Large intestine (tissue), 12 donors: ENCODE measurements at places on chromosomes 16 and 17.

DNA sequence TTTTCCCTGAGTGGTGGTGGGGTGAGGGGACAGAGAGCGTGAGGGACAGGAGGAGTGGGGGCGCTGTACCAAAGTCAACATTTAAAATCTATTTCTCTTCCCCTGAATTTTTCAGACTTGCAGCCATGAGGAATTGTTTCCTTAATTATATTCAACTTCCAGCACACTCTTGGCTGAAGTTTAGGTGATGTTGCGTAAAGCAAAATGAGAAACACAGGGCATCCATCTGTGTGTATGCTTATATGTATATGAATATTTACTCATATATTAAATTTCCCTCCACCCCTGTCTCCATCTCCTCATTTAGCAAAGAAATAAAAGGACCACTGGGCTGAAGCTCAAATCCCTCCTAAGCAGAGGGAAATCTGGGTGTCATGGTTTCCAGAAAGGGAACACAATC lies 218.1 kb downstream of the XYLT1 start:
- DNase-seq = no peak

GRCh38 chr16:48558371-48558841 lies 51.6 kb downstream of the N4BP1 start:
- DNase-seq = no peak

DNA sequence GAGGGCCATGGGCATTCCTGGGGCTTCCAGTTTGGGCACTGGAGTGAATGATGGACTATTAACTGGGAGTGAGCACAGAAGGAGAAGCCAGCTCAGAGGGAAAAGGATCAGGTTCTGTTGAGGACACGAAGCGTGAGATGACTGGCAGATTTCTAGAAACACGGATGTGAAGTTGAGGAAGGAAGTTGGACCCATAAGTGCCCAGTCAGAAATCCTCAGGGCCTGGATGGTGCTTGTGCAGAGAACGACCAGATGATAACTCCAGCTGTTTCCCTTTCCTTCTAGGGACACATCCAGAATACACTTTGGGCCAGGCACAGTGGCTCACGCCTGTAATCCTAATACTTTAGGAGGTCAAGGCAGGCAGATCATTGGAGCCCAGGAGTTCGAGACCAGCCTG lies 23.3 kb upstream of the ANKRD40CL start:
- DNase-seq = no peak

- DNase-seq = peak; percentile 63
These were observed 718 bp downstream of the SAT2 start for GRCh38 chr17:7626956-7627249.

DNA sequence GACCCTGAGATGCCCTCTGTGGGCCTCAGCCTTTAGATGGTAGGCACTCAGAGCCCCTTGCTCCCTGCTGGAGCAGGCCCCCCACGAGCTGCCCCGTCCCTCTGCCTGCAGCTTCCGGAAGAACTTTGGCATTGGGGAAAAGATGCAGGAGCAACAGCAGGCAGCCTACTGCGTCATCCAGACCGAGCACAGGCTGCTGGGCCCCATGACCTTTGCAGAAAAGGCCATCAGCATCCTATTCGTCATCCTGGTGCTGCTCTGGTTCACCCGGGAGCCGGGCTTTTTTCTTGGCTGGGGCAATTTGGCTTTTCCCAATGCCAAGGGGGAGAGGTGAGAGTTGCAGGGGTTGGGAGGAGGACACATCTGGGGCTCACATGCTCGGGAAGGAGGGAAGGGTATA lies 12.7 kb upstream of the FOXN1 start:
- DNase-seq = no peak

GRCh38 chr17:37116671-37117185 lies 168.0 kb downstream of the AATF start:
- no peak for DNase-seq

GRCh38 chr17:65066901-65067300 lies 10.4 kb upstream of the GNA13 start:
- no peak for DNase-seq

DNA sequence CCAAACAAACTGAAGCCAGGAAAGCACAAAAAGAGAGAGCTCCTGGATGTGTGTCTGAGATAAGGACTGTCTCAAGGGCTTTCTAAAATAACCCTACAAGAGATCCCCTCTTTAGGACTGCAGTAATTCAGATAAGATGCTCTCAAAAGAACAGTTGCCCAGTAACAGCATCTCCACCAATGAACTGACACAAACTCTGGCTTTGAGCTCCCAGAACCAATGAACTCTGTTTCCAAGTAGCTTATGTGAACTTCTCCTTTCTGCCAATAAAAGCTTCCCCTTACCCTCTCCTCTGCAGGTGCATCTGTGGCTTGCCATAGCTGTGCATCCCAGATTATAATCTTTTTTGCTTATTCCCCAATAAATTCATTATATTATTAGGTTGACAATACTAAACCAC lies 421.5 kb downstream of the SLC39A11 start:
- DNase-seq = no peak

DNA sequence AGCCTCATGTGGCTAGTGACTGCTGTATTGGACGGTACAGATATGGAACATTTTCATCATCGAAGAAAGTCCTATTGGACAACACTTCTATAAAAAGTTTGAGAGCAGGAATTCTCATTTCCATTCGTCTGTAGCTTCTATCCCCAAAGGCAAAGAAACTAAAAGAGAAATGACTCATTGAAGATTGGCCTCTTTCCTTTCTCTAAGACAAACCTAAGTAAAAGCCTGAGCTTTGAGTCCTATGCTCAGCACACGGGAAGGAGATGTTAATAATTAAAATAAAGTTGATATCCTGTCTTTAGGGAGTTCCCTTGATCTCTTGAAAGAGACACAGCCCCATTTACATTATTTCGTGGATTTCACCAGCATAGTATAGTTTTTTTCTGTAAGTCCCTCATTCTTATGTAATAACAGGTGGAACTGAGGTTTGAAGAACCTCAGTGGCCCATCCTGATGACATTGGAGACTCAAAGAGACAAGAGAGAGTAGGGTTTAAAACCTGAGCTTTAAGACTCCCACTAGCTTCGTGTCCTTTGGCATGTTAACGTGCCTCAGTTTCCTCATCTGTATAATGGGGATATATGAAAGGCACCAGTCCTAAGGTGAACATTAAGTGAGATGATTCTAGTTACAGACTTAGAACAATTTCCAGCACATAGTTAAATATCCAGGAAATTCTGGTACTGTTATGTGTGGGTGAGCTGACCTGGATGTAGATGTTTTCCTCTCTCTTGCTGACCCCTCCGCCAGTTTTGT lies 174.0 kb downstream of the IRX3 start:
- DNase-seq = no peak

DNA sequence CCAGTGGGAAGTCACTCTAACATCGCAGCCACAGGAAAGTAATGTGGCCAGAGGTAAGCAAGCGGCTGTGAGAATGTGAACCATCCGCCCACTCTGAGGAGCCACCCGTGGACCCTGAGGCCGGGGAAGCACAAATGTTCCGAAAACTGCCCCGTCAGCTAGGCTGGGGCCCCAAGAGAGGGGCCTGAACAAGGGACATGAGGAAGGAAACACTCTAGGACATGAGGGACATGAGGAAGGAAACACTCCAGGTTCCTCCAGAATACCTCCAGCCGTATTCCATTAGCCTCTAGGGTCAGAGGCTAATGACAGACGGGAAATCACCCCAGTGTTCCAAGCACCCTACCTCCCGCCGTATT lies 317 bp downstream of the TEFM start:
- DNase-seq = peak; percentile 90

DNA sequence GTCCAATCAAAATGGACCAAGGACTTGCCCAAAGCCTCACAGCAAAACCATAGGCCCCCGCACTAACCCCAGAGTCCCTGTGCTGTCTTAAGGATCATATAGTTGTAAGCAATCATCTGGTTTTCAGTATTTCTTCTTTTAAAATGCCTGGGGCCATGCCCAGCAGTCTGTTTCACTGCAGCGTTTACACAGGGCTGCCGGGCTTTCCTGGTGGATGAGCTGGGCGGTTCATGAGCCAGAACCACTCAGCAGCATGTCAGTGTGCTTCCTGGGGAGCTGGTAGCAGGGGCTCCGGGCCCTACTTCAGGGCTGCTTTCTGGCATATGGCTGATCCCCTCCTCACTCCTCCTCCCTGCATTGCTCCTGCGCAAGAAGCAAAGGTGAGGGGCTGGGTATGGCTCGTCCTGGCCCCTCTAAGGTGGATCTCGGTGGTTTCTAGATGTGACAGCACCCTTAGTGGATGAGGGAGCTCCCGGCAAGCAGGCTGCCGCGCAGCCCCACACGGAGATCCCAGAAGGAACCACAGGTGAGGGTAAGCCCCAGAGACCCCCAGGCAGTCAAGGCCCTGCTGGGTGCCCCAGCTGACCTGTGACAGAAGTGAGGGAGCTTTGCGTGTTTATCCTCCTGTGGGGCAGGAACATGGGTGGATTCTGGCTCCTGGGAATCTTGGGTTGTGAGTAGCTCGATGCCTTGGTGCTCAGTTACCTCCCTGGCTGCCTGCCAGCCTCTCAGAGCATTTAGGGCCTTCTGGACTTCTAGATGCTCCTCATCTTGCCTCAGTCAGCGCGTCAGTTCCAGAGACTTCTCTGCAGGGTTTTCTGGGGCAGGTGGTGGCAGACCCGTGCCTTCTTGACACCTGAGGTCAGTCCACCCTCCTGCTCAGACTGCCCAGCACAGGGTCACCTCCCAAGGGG lies 24.8 kb upstream of the STH start:
- no peak for DNase-seq

DNA sequence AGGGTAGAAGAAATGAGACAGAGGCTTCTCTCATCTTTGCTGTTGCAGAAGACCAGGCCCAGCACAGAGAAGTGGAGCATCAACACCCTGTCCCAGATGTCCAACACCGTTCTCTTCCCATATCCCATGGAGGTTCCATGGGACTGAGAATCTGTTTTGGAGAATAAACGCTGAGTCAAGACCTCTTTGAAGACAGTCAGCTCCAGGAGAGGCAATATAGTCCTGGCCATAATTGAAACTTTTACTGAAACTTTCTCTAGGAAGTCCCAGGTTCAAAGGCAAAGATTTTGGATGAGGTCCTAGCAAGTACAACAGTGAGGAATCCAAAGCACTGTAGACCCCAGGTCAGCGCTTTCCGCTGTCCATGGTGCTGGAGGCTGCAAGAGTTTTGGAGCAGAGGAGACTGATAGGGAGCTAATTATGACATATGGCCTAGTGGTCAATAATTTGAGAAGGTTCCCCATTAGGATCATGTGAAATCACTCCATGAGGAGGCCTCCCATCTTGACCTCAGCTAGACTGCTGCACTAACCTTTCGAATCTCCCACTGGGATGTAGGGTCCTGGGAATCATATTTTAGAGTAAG lies 36.0 kb downstream of the OSBPL7 start:
- DNase-seq = peak; percentile 15

GRCh38 chr16:19883296-19883965 lies 1.2 kb downstream of the GPRC5B start:
- peak; percentile 75 for DNase-seq

DNA sequence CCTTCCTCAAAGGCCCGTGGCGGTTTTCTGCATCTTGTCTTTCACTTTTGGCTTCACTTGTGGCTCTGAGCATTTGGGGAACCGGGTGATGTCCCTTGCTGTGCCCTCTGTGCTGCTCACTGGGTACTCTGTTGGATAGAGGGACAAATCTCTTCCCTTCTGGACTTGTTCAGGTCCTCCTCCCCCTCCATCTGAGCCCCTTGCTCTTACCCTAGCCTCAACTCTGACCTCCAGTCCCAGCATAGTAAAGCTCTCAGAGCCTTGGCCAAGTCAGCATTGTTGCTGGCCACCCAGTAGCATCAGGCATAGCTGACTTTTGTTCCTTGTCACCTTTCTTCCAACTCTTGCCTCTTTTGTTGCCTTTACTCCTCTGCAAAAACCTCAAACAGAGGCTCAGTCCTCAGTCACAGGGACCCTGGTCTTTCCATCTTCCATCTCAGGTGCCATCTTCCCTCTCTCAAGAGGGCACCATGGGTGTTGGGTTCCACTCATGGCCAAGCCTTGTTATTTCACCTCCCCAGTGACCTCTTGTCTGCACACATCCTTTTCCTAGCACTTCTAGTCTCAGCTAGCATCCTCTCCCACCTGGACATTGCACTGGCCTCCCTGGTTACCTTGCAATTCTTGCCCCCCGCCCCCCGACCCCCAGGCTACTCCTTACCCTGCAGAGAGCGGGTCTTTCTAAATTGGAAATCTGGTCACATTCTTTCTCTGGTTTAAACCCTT lies 393 bp upstream of the PSMB10 start:
- no peak for DNase-seq

- DNase-seq = no peak
These were observed 4.0 kb downstream of the ENGASE start for GRCh38 chr17:79078476-79079190.

DNA sequence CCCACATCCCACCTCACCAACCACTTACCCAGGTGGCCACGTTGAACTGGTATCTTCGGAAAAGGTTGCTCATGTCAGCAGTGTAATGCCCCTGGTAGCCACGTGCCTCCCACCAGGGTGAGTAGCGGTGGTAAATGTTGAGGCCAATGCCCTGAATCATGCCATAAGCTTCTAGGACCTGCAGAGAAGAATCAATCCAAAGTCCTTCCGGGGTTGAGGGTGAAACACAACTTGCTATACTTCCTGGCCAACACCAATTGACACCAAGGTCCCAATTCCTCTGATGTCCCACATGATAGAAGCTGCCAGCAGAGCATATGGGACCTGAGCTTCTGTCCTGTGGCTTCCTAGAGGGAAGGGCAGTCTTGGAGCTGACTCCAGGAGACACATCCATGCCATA lies 11.3 kb upstream of the CNOT1 start:
- no peak for DNase-seq

DNA sequence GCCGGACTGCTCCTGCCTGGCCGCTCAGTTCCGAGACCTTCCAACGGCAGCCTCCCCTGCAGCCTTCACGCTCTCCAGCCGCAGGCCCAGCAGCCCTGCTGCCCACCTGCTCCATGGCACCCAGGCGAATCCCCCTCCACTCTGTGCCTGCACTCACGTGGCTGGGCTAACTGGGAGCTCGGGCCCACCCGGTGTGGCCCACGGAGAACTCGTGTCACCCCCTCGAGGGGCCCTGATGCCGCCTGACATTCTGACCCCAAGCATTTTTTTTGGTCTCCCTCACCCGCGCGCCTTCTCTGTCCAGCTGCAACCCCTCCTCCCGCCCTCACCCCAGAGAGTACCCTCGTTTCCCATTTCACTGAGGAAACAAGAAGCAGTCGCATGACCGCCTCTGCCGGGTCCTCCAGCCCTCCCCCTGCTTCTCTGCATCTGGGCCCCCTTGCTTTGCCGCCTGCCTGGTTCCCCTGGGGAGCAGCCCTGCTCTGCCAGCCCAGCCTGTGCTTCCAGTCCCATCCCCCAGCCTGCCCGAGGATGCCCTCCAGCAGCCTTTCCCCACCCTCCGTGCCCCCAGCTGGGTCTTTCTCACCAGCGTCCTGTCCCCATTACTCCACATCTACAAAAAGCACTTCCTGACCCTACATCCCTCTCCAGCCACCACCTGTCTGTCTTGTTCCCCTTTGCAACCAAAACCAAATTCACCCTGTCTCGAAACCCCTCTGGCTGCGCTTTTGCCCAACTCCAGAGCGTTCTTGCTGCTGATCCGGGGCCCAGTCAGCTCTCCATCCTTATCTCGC lies 146.4 kb upstream of the CHMP6 start:
- DNase-seq = no peak

GRCh38 chr17:58577696-58578095 lies 63.3 kb upstream of the MTMR4 start:
- no peak for DNase-seq
